ENCODE measurements at places on chromosomes 5 and 9.
A peak's percentile ranks its signal among the peaks of the same experiment; 100 is the strongest.

DNA sequence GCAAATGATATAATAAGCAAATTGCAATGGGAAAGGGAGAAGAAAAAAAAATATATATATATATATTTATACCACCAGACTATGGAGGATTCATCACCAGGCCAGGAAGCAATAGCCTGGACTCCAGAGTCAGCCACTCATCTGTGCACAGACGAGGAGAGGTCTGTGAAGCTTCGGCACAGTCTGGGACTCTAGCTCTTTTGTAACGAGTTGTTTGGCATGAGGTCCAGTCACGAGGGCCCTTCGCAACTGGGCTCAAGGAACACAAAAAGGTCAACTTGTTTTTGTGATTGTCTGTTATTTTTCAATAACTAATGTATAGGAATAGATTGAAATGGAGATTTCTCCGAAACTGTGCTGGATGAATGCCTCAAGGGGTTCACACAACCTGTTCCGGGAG is 14.7 kb upstream of the FGF1 start:
- DNase-seq: no peak

GRCh38 chr9:127746959-127747569 is 12.0 kb upstream of the TOR2A start:
- DNase-seq: no peak

DNA sequence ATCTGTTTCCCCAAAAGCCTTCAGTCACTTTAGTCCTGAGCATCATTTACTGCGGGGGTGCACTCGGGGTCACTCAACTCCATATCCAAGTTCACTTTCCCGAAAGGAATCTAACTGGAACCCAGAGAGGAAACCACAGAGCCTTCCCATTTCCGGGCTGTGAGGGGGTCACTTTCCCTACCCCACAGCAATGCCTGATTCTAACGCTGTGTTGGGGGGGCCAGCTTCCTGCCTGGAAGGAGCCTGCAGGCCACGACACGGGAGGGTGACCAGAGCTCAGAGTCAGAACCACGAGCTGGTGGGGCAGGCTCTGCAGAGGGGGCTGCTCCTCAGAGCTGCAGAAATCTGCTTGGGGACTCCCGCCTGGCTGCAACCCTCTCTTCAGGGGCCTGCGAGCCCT is 20.3 kb downstream of the BRD9 start:
- no peak for DNase-seq

GRCh38 chr5:119470851-119471451 is 18.7 kb downstream of the HSD17B4 start:
- DNase-seq: peak; percentile 49

- DNase-seq: peak; percentile 66
Observed at GRCh38 chr9:128244837-128245231, 31.0 kb downstream of the GOLGA2 start.

GRCh38 chr5:40001796-40002195 is 577.0 kb upstream of the DAB2 start:
- DNase-seq: no peak

DNA sequence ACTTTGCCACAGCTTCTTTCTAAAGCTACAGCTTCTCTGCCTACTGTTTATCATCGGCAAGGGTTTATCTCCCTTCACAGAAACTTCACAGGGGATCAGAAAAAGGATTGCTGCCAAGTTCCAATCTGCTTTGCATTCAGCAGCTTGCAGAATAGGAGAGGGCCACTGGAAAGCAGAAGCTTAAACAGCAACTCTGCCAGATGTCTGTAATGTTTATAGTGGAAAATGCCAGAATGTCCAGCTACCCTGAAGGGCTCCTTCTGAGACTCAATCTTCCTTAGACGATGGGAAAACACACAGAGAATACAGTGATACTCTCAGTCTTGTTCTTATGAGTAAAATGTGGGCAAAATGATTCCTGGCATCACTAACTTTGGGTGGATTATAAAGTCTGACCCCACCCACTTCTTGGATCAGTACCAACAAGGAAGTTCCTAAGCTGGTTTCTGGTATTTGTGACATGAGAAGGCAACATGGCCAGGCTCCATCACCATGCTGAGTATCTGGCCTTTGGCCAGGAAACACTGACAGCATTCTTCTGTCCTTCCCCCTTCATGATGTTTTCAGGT is 19.0 kb downstream of the STOM start:
- peak; percentile 92 for DNase-seq
